Activated CD8-positive, alpha-beta T cell treated with anti-CD3 and anti-CD28 coated beads for 36 hours (primary cell): ENCODE measurements at places on chromosomes 13 and 19. TPM values are rescaled to one million over a fixed set of nuclear protein-coding genes. Genes with fewer than 3 reads are reported as not detected.

DNA sequence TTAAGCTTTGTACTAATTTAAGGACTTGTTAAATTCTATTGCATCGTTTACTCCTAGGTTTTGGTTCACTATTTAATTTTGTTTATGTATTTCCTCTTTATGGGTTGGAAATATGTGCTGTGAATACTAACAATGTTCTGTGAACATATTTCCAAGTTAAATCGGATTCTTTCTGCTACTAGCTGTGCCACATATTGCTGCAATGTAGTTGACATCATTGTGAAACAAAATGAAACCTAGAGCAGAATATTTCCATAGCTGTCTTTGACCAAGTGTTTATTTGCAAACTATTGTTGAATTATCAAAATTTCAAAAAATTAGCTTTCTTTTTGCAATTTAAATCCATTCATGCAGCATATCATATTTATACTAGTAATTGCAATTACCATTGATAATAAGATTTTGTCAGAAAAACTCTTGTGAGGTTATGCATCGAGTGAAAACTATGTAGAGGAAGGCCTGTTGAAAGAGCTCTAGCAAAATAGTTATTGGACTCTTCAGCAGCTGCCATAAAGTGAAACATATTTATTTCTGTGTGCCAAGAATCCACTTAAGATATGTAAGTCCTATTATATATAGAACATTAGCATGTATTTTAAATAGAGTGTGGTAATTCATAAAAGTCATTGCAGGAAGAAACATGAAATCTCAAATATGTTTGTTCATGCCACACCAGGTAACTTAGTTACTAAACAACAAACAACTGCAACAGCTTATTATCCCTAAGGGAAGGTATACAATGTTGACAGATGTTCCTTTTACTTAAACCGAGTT lies 575.1 kb downstream of the SLITRK6 start:
- no peak for DNase-seq
- no peaks in the 10 kb centered on the region for H3K27me3 ChIP-seq
- no peak overlapping the region for H3K27ac ChIP-seq
- no peak overlapping the region for H3K4me3 ChIP-seq
- no peaks in the 10 kb centered on the region for H3K36me3 ChIP-seq

The PEAK3 gene
- total RNA-seq: not detected

- H3K4me3 ChIP-seq: no peak overlapping the region
- peaks cover 49% of the 10 kb centered on the region for H3K36me3 ChIP-seq
- DNase-seq: no peak
- H3K27ac ChIP-seq: no peak overlapping the region
Measured at GRCh38 chr13:49256841-49257240, 9.1 kb downstream of the CDADC1 start.

The KLK4 gene
- total RNA-seq: not detected

The CTU1 gene
- 10.6 TPM for total RNA-seq

GRCh38 chr13:107450431-107450830 lies 764.9 kb downstream of the LIG4 start:
- DNase-seq: no peak
- no peaks in the 10 kb centered on the region for H3K36me3 ChIP-seq
- H3K27me3 ChIP-seq: no peaks in the 10 kb centered on the region

GRCh38 chr13:60787083-60787482 lies 390.1 kb downstream of the TDRD3 start:
- H3K36me3 ChIP-seq: no peaks in the 10 kb centered on the region
- H3K27ac ChIP-seq: no peak overlapping the region
- H3K4me1 ChIP-seq: no peaks in the 10 kb centered on the region
- no peaks in the 10 kb centered on the region for H3K27me3 ChIP-seq

The KANK3 gene
- 3.6 TPM for total RNA-seq

DNA sequence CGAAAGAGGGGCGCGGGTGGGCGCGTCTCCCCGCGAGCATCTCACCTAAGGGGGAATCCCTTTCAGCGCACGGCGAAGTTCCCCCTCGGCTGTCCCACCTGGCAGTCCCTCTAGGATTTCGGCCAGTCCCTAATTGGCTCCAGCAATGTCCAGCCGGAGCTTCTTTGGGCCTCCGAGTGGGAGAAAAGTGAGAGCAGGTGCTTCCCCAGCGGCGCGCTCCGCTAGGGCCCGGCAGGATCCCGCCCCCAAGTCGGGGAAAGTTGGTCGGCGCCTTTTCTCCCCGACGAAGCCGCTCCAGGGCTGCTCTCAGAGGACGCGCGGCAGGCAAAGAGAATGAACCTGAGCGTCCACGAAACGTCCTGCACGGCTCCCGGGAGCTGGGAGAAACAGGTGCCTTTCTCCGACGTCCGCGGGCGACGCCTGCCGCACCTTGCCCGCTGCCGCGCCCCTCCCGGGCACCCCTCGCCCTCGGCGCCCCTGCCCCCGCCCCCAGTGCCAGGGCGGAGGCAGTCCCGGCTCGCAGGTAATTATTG lies 366 bp upstream of the KL start:
- H3K4me1 ChIP-seq: peaks cover 12% of the 10 kb centered on the region
- no peaks in the 10 kb centered on the region for H3K36me3 ChIP-seq
- peak; percentile 14 for DNase-seq
- H3K27ac ChIP-seq: no peak overlapping the region
- H3K4me3 ChIP-seq: peak overlapping the region; percentile 41
- peaks cover 63% of the 10 kb centered on the region for H3K27me3 ChIP-seq

The INSR gene
- total RNA-seq: 0.87 TPM

- H3K27me3 ChIP-seq: peaks cover 2% of the 10 kb centered on the region
- peaks cover 27% of the 10 kb centered on the region for H3K36me3 ChIP-seq
- H3K27ac ChIP-seq: no peak overlapping the region
- H3K4me3 ChIP-seq: no peak overlapping the region
Measured at GRCh38 chr19:18868380-18869022, 27.5 kb downstream of the CERS1 start.

DNA sequence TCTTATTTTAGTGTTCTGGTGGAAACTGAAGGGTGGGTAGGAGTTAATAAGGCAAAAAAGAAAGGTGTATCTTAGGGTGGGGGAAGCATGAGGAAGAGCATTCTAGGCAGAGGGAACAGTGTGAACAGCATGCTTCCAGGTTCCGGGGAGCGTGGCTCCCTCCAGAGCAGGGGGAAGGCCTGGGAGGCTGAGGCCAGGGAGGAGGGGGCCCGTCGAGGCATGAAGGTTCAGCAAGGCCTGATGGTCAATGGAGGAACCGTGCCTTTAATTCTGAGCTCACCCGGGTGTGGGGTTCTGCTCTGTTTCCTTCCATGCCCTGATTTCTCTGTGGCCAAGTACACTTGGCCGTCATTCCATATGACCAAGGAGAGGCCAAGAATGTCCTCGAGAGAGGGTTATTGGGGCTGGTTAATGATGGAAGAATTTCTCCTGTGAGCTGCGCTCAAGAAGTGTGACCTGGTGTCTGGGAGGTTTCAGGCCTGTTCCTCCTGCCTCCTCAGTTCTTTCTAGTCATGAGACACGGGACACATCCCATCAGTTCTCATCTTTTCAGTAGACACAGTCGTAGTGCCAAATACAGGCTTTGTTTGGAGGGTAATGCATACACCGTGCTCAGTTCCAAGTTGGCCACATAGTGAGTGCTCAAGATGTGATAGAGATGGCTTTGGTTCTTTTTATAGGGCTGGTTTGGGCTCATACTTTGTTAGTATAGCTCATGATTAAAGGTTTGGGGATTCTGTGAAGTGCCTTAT lies 73.6 kb downstream of the SIPA1L3 start:
- no peak overlapping the region for H3K27ac ChIP-seq
- no peaks in the 10 kb centered on the region for H3K27me3 ChIP-seq
- no peak overlapping the region for H3K4me3 ChIP-seq
- DNase-seq: no peak
- no peaks in the 10 kb centered on the region for H3K36me3 ChIP-seq
- no peaks in the 10 kb centered on the region for H3K4me1 ChIP-seq

The RAB20 gene
- total RNA-seq: 10.3 TPM

The ZFP14 gene
- total RNA-seq: 2.1 TPM

DNA sequence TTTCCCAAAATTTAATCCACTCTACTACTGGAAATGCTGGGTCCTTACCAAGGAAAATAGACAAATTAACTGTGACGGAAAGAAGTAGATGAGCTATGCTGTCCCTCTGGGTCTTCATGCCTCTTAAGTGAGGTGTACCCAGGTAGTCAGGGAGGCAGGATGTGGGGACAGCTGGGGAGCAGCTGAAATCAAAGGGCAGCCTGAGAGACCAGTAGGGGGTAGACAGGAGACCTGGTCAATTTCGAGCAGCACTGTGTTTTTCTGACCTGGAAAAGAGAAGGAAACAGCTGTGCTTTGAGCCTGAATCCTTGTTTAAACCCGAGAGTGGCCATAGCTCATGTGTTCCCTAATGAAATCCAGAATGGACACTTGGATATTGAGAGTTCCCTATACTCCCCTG lies 587.3 kb downstream of the EFNB2 start:
- no peak overlapping the region for H3K27ac ChIP-seq
- H3K4me1 ChIP-seq: no peaks in the 10 kb centered on the region
- H3K27me3 ChIP-seq: no peaks in the 10 kb centered on the region
- H3K4me3 ChIP-seq: no peak overlapping the region
- DNase-seq: no peak

DNA sequence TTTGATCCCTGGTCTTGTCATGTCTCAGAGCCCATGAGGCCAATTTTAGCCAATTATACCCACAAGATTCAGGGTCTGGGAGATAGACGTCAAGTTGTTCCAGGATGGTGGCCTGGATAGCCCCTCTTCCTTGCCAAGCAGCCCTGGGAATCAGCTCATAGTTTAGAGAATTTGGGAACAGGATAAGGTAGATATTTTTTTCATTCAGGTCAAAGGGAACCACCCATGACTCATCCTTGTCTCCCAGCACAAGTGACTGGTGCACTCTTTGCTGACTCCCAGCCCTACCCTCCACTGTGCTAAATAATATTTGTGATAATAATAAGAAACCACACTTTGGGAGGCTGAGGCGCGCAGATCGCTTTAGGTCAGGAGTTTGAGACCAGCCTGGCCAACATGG lies 17.1 kb upstream of the S1PR4 start:
- no peak overlapping the region for H3K27ac ChIP-seq
- DNase-seq: no peak
- H3K27me3 ChIP-seq: no peaks in the 10 kb centered on the region
- H3K36me3 ChIP-seq: peaks cover 31% of the 10 kb centered on the region
- H3K4me3 ChIP-seq: no peak overlapping the region

The SLITRK6 gene
- total RNA-seq: not detected

DNA sequence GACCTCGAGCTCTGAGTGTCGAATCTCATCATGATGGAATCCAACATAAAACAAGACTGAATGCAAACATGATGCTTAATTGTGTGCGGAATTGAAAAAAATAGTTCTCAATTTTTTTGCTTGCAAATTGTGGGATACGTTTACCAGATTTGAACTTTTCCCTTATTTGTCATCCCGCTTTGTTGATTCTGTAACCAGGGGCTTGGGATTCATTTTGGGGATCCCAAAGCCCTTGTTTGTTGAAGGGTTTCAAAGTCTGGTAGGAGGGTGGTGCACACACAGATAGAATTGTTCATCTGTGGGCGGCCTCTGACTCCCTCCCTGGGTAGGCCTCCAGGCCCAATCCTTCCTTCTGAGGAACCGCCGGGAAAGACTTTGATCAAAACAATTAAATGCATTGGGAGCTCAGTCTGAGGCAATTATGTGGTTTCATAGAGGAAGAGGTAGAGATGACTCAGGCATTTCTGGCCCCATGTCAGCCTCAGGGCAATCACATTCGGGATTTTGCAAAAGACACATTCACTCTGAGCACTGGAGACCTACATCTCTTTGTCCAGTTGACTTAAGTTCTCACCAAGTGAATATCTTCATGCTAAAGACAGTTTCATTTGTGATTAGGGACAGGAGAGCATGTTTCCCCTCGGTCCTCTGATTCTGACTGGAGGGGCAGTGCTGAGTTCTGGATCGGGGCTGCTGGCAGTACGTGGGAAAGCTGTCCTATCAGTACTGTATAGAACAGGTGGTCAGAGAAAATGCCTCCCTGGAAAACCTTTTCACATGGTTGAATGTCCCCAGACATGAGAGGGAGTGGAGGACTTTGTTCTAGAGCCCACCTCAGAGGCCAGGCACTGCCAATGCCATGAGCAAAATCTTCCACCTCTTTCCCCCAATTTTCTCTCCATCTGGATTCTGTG lies 27.8 kb upstream of the IGFL4 start:
- no peak overlapping the region for H3K27ac ChIP-seq
- no peaks in the 10 kb centered on the region for H3K36me3 ChIP-seq
- no peak for DNase-seq
- H3K4me3 ChIP-seq: no peak overlapping the region
- peaks cover 3% of the 10 kb centered on the region for H3K4me1 ChIP-seq

The PGLYRP1 gene
- not detected for total RNA-seq

The PTH2 gene
- not detected for total RNA-seq

DNA sequence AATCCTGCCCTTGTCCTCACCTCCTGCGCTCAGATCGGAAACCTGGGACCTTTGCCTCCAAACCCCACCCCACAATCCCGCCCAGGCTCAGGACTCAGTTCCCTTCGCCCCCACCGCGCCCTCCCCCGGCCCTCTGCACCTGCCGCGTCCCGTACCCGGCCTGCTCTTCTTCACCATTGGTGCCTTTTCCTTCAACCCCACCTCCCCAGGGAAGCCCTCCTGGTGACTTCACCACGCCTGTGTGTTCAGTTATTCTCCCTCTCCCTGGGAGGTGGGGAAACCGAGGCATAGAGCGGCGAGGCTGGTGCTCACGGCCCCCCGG lies 19.3 kb upstream of the TCF3 start:
- H3K27ac ChIP-seq: no peak overlapping the region
- H3K27me3 ChIP-seq: peaks cover 45% of the 10 kb centered on the region
- H3K36me3 ChIP-seq: no peaks in the 10 kb centered on the region
- DNase-seq: no peak
- H3K4me3 ChIP-seq: no peak overlapping the region

The OR7G1 gene
- not detected for total RNA-seq

DNA sequence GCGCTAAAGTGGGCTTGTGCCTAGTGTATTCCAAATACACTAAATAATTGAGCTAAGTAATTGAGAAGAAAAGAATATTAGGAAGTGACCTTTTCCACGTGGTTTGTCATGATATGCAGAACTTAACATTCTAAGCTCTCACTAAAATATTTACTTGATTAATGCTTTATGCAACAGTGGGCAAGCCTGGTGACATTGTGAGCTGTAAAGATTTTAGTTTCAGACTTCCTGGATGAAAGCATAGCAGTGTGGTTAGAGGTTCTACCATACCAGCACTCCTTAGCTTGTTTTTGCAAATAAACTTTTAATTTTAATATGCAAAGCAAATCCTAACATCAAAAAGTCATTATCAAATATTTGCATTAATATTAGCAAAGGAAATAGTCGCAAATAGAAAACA lies 1065.1 kb upstream of the SPRY2 start:
- H3K27ac ChIP-seq: no peak overlapping the region
- H3K27me3 ChIP-seq: no peaks in the 10 kb centered on the region
- DNase-seq: no peak
- H3K4me3 ChIP-seq: no peak overlapping the region
- H3K36me3 ChIP-seq: no peaks in the 10 kb centered on the region
- H3K4me1 ChIP-seq: no peaks in the 10 kb centered on the region
